ENCODE measurements at places on chromosomes 3 and 15.
A peak's percentile ranks its signal among the peaks of the same experiment; 100 is the strongest.

DNA sequence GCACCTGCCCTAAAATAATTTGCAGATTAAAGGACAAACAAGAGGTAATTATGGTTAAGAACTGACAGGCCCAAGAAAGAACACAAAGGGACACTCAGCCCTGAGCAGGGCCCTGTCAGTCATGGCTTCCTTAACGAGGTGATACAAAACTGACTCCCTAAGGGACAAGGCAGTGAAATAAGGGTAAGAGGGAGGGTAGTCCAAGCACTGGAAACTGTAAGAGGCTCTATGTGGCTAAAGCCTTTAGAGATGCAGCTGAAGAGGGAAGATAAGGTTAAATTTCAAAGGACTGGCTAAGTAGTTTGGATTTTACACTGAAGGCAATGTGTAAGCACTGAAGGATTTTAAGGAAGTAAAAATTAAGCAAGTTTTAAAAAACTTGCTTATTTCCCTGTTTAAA lies 3.9 kb downstream of the ATR start:
- DNase-seq, result no peak

- no peak for DNase-seq
These were observed 366.8 kb downstream of the VGLL3 start for GRCh38 chr3:86624192-86624591.

- no peak for DNase-seq
These were observed 114.6 kb downstream of the SLCO3A1 start for GRCh38 chr15:91967935-91968606.

- no peak for DNase-seq
These were observed 20.3 kb upstream of the DGKG start for GRCh38 chr3:186382217-186382885.

GRCh38 chr15:46354443-46354842 lies 719.6 kb downstream of the SQOR start:
- DNase-seq, result no peak

DNA sequence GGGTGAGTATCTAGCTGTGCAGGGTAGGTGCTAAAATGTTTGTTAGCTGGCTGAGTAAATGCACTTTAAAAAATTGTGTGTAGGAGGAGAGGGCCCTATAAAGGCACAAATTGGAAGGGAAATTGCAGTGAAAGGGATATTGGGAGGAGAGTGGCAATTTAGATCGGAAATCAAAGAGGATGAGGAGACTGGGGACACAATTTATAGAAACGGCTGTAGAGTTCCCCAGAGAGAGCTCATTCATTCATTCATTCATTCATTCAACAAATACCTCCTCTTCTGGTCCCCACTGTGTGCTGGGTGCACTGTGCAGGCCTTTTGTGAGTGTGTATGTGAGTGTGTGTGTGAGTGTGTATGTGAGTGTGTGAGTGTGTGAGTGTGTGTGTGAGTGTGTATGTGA lies 2.4 kb downstream of the DNAJA4 start:
- DNase-seq, result no peak

DNA sequence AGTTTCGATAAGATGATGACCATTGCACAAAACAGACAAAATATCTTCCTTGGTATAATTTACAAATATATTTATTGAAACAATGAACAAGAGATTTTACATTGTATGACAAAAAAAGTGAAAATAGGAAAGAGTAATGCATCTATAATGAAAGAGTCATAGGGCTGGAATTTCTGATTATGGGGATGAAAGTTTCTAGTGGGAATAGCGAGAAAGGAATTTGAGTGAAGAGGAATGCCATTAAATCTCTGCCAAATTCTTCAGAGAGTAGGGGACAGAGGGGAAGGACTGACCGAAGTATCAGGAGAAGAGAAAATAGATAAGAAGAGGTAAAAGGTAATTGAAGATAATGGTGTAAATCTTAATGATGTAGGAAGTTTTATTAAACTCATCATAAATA lies 125.4 kb downstream of the VGLL3 start:
- DNase-seq, result no peak

GRCh38 chr3:187624588-187624987 lies 45.6 kb downstream of the SST start:
- DNase-seq, result no peak

- no peak for DNase-seq
These were observed 77.6 kb upstream of the HRH1 start for GRCh38 chr3:11076711-11077110.

- no peak for DNase-seq
These were observed 51.7 kb downstream of the SLC6A6 start for GRCh38 chr3:14453876-14454638.

DNA sequence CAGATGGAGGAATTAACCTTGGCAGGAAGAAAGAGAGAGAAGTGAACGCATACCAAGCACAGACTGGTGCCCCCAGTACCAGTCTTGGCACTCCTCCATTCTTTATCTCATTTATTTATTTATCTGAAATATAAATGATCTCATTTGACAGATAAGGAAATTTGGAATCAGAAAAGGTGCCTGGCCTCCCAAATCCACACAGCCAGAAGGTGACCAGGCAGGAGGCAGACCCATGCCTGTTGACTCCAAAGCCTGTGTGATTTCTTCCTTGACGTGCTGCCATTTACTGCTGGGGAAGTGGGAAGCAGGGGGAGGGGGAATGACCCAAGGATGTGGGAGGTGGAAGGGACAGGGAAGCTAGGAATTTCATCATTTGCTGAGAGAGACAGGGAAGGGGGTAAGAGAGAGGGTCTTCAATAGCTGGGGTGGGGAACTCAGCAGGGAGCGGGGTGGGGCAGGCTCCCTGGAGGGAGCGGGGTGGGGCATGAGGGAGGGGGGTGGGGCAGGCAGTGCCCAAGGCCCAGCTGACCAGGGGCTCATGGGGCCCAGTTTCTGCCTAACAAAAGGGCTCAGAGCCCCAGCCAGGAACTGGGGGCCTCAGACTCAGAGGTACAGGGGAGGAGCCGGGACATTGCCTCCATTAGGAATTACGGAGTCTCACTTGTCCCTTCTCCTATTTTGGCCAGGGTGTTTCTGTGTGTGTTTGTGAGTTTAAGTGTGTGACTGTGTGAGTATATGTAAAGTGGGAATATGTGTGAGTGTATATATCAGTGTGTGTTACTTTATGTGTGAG lies 63.0 kb downstream of the MINAR1 start:
- DNase-seq, result no peak

DNA sequence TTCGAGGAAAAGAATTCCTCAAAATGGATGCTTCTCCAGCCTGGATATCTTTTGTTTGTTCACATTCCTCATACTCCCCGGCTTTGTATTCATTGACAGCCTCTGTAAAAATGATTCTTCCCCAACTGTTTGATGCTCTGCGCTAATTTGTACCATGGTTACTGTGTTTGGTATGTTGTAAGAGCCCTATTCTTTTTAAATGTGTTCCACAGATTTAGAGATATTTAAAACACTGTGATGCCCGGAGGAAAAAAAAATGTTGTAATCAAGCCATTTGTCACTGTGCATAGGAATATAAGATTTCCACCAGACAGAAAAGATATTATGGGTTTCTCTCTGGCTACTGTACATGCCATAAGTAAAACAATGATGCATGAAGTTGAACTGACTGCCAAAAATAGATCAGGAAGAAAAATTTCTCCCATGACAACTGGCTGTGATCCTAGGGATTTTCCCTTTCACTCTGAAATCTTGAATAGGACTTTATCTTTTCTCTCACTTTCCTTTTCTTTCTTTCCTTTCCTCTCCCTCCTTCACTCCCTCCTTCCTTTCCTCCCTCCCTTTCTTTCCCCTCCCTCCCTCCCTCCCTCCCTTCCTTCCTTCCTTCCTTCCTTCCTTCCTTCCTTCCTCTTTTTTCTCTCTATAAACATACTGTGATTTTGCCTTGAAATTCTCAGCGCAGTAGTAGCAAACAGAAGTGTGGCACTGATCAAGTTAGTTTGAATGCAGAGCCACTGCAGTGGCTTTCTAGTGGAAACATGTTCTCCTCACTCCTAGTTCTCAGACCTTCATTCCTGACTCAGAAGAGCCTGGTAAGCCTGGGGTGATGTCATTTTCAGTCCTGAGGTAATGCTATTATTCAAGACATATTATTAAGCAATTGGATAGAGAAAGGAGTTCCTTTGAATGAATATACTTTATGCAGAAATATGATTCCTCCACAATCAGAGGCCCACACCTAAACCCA lies 254.9 kb upstream of the TBL1XR1 start:
- no peak for DNase-seq

GRCh38 chr3:34886443-34886842 lies 752.9 kb upstream of the ARPP21 start:
- no peak for DNase-seq

DNA sequence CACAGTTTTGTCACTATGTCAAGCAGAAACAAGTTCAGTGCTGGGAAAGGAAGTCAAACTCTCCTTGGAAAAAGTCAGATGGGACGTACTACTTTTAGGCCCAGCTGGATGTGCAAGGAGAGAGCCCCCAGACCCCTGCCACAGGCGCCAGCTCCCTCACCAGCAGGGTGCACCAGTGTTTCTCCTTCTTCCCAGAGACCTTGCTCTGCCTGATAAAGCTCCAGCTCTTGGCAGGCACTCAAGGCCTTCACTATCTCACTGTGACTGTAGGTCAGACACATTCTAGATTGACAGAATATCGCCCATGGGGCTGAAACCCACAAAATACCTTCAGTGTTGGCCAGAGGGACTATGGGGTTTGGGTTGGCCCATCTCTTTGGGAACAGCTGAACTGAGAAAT lies 54.8 kb upstream of the CHRNB4 start:
- DNase-seq, result no peak

DNA sequence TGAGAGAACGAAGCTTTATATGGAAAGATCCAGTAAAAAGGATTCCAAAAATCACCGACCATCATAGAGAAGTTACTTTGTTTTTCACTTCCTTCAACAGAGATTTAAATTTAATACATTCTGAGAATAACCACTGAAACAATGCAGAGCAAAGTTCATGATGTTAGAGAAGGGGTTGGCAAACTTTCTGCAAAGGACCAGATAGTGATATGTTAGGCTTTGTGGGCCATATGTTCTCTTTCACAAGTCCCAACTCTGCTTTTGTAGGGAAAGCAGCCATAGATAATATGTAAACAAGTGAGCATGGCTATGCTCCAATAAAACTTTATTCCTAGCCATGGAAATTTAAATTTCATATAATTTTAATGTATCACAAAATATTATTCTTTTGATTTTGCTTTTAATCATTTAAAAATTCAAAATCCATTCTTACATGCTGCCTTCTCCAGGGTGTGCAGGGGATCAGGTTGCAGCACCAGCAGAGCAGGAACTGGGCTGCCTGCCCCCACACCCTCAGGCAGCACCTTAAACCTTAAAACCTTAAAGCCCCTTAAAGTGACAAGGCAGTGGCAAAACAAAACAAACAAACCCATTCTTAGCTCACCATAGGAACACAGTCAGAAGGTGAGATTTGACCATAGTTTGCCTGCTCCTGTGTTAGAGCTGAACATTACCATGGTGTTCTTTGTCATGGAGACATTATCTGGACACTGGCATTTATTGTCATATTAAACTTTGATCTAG lies 16.9 kb upstream of the IGSF10 start:
- DNase-seq, result no peak

GRCh38 chr15:70120958-70121623 lies 23.4 kb upstream of the TLE3 start:
- DNase-seq, result no peak

- DNase-seq, result no peak
These were observed 583.6 kb upstream of the ROBO2 start for GRCh38 chr3:76456322-76456721.

DNA sequence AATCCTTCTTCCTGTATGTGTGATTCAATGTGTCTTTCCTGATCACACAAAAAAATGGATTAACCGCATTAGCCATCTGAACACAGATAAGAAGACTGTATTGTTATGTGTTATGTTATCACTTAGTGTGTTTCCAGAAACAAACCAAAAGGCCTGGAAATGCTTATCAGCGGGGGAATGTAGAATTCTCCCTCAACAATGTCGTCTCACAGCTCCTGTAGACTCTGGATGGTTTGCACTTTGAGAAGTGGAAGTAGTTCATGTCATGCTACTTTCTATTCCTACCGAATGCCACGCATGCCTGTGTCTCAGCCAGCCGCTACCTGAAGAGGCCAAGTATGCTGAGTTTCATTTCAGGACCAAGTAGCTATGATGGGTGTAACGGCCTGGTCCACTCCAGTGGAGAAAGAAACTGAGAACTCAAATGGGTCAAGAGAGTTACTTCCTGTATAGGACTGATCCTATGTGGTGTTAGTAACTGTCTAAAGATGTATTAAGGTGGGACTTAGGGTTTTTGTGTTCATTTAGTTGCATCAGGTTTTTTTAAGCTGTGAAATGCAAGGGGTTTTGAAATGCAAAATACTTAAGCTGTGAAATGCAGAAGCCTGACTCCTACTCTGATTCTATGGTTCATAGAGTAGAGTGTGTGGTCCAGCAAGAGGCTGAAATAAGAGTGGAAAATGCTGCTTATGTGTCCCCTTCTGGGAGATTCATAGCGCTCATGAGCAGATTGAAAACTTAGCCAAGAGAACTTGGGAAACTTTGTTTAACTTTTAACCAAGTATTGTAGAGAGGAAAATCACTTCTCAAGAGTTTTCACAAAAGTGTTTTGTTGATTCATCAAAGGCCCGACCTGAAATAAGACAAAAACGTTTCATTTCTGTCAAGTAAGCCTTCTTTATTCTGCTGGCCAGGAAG lies 118.5 kb upstream of the LMOD3 start:
- DNase-seq, result no peak

DNA sequence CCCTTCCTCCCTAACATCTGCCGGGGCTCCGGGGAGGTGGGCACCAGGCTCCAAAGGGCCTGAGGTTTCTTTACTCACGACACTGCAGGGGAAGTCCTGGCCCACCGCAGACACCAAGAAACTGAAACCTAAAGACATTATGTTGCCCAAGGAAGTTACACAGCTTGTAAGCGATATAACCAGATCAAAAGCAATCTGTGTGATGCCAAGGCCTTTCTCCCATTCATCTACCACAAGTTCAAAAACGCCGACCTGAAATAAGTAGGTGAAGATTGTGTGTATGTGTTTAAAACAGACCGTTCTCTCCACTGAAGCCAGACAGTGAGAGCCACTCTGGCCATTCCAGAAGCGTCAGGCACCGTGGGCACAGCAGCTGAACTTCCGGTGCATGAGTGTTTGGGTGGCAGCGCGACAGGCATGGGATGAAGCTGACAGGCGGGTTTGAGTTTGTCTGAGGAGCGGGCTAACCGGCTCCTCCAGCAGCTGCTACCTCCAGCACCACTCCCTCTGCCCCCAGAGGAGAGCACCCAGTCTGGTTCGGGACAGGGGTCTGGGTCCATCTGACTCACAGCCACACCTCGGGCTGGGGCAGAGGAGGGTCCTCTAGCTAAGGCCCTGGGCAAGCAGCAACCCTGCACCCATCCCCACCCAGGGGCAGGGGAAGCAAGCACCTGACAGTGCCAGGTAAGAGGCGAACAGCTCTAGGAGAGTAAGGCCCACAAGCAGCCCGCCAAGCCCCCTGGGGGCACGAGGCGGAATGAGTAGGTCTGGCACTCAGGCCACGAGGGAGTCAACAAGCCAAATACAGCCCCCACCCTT lies 1.3 kb downstream of the TNK2 start:
- DNase-seq, result peak; percentile 58

Data from stimulated activated CD4-positive, alpha-beta T cell treated with anti-CD3 and anti-CD28 coated beads, TNF-alpha, amount 100 ng/mL, for 24 hours (primary cell).